ENCODE measurements at places on chromosomes 7 and 10.

DNA sequence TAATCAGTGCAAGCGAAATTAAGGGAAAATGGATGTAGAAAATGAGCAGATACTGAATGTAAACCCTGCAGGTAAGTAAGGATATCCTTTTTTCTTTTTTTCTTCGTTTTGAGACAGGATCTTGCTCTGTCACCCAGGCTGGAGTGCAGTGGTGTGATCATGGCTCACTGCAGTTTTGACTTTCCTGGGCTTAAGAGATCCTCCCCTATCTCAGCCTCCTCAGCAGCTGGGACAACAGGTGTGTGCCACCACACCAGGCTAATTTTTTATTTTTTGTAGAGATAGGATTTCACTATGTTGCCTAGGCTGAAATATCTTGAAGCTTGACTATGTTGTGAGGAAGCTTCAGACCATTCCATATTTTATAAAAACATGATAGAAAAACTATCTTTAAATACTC is 4.3 kb downstream of the PDCD4 start:
- no peak for DNase-seq

GRCh38 chr7:46949270-46949931 is 632.5 kb downstream of the TNS3 start:
- no peak for DNase-seq

DNA sequence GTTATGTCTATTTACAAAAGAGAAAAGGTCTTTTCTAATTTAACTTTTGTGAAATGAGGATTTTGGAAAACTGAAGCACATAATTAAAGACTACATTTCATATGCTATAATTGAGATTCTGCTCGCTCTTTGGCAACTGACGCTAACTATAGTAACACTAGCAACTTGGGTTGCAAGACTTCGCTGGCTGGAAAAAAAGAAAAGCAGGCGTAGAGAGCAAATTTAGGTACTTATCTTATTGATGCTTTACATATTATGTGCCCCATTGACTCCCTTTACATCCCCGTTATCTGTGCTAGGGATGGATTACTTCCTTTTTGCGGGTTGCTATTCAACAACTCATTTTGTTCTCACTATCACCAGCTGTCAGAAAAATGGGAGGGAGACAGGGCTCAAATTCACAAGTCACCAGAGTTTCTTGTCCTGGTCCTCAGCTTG is 10.5 kb downstream of the SEMA3C start:
- no peak for DNase-seq

GRCh38 chr10:7525314-7526016 is 114.6 kb upstream of the SFMBT2 start:
- DNase-seq: peak; percentile 78

GRCh38 chr7:77288676-77289320 is 89.2 kb upstream of the FGL2 start:
- DNase-seq: no peak

DNA sequence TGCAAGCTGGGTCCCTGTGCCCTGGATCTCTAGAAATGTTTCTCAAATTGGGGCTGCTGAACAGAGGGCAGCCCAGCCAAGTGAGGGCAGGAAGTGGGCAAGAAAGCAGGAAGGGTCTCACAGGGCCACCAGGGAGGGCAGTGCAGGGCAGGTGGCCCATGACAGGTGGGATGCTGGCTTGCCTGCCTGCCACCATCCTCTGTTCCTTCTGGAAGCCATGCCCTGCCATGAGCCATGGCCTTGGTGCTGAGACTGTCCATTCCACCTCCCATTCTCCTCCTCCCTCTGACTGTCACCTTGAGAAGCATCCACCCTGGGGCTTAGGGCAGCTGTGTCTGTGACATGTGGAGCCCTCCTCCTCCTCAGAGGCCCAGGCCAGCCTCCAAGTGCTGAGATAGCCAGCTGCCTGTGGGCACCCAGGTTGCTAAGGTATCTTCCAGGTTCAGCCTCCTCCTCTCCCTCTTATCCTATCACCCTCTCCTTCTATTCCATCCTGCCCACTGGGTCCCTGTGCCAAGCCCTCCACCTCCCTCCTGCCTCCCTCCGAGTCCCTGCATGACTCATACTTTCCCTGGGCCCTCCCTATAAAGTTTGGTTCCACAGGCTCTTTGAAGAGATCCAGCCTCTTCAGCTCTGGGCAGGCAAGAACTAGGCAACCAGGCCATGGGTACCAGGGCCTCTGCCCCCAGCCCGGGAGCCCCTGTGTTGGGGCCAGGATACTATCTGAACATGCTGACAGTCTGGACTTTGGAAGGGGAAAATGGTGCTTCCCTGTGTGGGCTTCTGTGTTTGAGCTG is 1.3 kb downstream of the VSIR start:
- peak; percentile 61 for DNase-seq

- no peak for DNase-seq
These were observed 1.0 kb upstream of the ZNF800 start for GRCh38 chr7:127393368-127394058.

DNA sequence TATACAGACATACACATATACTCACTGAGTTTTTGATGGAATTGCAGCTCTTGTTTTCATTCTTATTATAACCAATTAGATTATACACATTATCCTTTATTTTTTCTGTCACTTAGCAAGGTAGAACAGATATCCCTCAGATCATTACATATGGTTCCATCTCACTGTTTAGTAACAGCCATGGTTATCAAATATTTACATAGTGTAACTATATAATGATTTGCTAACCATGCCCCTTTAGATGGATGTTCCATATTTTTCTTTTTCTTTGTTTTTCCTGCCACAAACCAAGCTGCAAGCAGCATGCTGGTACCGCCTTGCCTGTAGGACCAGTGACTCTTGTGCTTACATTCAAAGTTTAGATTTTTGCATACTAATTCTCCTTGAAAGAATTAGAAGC is 163.4 kb upstream of the NFE2L3 start:
- no peak for DNase-seq

DNA sequence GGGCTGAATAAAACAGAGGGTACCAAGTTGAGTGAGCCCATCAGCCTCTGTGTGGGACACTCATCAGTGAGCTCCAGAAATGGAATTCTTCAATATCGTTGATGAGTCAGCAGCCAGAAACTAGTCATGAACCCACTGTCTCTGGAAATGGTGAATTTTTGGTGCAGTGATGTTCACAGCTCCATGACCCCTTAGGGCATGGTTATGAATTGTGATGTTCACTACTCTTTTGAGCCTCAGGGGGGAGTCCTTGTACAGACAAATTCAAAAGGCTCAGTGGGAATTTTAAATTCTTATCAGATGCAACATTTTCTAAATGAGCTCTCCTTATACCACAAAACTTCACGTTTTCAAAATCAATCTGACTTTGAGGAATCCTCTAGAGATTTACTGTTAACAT is 335.7 kb downstream of the PHTF2 start:
- DNase-seq: peak; percentile 44

DNA sequence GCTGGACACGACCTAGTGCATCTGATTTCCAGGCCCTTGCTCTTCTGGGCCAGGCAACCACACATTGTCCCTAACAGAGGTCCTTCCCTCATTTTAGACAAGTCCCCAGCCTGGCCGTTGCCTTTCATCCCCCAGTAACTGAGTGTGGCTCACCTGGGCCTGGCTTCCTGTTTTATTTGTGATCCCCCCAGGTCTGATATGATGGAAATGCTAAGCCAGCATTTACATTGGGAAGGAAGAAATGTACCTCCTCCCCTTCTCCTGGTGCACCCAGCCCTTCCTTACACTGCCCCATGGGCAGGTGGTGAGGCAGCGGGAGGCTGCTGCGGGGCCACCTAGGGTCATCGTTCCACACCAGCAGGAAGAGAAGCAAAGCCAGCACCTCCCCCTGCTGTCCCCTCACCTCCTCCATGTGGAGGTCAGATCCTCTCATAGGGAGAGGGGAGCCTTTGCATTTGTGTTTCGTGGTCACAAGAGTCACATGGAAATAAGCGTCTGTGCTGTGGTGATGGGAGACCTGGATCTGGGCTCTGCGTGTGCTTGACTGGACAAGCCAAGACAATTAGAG is 108.8 kb downstream of the GLRX3 start:
- no peak for DNase-seq

- no peak for DNase-seq
These were observed 425.8 kb upstream of the NRP1 start for GRCh38 chr10:33760056-33760943.

DNA sequence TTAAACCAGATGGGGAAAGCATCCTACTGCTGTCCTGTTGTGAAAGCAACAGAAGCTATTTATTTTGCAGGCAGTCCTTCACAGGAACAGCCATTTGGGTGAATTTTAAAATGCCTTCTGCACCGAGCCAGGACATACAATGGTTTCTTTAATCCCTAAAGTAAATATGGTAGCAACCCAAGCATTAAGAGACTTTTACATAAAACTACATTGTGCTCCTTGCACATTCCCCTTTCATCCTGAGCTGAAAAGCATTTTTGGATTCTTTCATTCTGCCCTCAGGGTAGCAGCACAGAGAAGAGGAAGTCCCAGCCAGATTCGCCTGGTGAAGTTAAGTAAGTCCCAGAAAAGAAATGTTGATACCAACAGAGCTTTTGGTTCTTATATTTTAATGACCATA is 84.0 kb upstream of the FAM3C start:
- no peak for DNase-seq

- DNase-seq: peak; percentile 91
These were observed 27.3 kb upstream of the IFRD1 start for GRCh38 chr7:112422842-112423496.

GRCh38 chr7:69550991-69551390 is 47.3 kb upstream of the AUTS2 start:
- DNase-seq: no peak

Data from HT-29 (cell line).